H7 (cell line): ENCODE measurements at places on chromosomes 2 and 18. TPM values are rescaled to one million over a fixed set of nuclear protein-coding genes. Genes with fewer than 3 reads are reported as not detected.
A peak's percentile ranks its signal among the peaks of the same experiment; 100 is the strongest.

- no peak for DNase-seq
Observed at GRCh38 chr2:141423124-141423523, 707.7 kb downstream of the LRP1B start.

The LBX2 gene
- total RNA-seq, result 0.11 and 0.17 TPM in 2 replicates

The GCC2 gene
- total RNA-seq, result 15.8 and 30.1 TPM in 2 replicates

The NOL4 gene
- total RNA-seq, result 0.07 and 0.66 TPM in 2 replicates

The FBXO15 gene
- 0.55 and 1.5 TPM in 2 replicates for total RNA-seq

The DNAJC5G gene
- total RNA-seq, result not detected in 2 replicates

The CEP76 gene
- total RNA-seq, result 17.2 and 20.5 TPM in 2 replicates

The LINC00305 gene
- not detected in 2 replicates for total RNA-seq

GRCh38 chr2:68052717-68053422 is 9.9 kb downstream of the C1D start:
- DNase-seq, result no peak

- no peak for DNase-seq
Observed at GRCh38 chr2:1162768-1163584, 212.3 kb downstream of the SNTG2 start.

- DNase-seq, result peak; percentile 82
Observed at GRCh38 chr18:76619621-76620315, 124.7 kb upstream of the ZNF516 start.

The SERPINB10 gene
- not detected in 2 replicates for total RNA-seq

- peak; percentile 30 for DNase-seq
Observed at GRCh38 chr2:224584111-224584784, 915 bp downstream of the CUL3 start.

DNA sequence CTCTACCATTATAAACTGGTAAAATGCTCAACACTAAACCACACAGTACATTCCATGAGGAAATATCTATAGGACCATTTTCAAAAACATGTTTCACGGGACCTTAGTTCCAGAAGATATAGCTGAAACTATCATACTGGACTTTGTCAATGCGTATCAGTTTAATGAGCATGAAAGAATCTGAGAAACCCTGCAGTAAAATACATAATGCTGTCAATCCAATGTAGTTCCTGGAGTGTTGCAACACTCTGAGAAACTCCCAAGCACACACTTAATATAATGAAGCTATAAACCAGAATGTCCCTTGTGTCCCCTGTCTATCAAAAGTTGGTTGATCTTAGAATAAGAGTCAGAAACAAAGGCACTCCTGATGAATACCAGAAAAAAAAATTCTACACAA is 16.2 kb downstream of the IWS1 start:
- DNase-seq, result no peak

GRCh38 chr2:157046396-157046795 is 211.1 kb upstream of the GALNT5 start:
- no peak for DNase-seq

DNA sequence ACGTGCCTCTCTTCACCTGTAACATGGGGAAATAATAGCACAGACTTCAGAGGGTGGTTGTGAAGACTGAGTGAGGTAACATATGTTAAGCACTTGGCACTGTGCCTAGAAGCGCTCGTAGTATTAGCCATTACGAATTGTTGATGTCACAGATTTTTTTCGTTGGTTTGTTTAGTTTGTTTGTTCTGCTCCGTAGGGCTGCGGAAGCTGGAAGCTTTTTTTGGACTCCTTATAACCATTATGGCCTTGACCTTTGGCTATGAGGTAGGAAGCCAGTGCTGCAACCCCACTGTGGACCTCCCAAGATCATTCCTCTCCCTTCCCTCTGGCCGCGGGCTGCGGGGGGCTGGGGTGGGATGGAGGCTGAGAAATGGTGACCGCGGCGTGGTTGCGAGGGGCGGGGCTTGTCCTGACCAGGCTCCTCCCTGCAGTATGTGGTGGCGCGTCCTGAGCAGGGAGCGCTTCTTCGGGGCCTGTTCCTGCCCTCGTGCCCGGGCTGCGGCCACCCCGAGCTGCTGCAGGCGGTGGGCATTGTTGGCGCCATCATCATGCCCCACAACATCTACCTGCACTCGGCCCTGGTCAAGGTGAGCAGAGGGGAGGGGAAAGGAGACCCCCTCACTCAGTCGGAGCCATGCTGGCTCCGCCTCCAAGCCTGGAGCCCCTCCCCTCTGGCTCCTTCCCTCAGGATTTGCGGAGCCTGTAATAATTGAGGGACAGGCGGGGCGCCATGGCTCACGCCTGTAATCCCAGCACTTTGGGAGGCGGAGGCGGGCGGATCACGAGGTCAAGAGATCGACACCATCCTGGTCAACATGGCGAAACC is 5.5 kb downstream of the SLC11A1 start:
- DNase-seq, result peak; percentile 95

GRCh38 chr2:31008561-31009114 is 129.6 kb downstream of the GALNT14 start:
- DNase-seq, result no peak

- no peak for DNase-seq
Observed at GRCh38 chr2:161246281-161246680, 61.9 kb upstream of the PSMD14 start.

DNA sequence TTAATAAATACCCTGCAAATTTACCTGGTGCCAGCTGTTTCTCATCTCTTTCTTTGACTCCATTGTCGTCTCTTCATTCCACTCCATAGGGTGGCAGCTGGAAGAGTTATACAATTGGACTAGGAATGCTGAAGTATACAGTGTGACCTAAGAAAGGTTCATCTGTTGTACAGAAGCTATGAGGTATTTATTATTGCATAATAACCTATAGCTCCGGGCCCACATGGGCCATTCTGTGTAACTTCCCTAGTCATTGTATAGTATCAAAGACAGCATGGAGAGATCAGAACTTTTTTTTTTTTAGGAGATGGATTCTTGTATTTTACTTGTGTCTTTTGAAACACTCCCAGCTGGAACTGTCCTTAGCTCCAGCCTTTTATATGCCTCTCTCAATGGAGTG is 26.2 kb downstream of the BMP10 start:
- no peak for DNase-seq
